ENCODE measurements at places on chromosomes 2 and 18.

DNA sequence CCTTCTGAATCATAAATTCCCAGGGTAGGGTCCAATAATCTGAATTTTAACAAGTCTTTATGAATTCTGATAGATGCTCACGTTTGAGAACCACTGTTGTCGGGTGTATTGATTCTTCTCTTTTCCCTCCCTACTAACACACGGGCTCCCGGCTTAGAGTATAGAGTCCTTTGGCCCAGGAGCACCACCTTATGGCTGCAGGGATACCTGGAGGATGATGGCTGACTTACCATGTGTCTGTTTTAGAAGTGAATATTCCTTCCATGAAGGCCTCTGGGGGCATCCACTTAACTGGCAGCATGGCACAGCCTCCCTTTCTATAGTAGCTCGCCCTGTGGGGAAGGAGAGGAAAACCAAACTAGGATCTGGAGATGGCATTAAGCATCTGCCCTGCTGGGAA lies 91.7 kb downstream of the CLIP4 start:
- DNase-seq = no peak

GRCh38 chr2:236354973-236355595 lies 90.9 kb upstream of the ASB18 start:
- DNase-seq = no peak

DNA sequence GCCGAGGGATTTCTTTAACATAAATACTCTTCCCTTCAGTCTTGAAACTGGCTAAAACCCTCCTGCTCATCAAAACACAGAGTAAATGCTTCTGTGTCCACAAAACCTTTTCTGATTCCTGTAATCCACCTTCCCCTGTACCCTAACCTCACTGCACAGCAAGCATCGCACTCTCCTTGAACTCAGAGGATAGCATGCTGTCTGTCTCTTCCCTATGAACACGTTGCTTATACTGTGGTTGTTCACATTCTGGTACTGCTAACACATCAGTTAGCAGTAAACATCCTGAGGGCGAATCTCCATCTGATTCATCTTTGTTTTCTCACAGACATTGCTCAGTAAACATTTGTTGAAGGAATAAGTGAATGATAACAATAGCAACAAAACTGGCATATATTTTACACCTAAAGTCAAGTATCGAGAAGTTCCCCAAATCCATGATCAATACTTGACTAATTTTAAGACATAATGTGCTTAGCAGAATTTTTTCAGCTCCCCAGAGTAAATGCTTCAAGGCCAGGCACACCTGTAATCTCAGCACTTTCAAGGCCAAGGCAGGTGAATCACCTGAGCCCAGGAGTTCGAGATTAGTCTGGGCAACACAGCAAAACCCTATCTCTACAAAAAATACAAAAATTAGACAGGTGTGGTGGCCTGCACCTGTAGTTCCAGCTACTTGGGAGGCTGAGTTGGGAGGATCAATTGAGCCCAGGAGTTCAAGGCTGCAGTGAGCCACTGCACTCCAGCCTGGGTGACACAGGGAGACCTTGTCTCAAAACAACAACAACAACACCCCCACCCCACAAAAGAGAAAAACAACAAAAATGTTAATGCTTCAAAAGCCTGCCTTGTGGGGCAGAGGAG lies 45.6 kb upstream of the LPIN2 start:
- DNase-seq = no peak

DNA sequence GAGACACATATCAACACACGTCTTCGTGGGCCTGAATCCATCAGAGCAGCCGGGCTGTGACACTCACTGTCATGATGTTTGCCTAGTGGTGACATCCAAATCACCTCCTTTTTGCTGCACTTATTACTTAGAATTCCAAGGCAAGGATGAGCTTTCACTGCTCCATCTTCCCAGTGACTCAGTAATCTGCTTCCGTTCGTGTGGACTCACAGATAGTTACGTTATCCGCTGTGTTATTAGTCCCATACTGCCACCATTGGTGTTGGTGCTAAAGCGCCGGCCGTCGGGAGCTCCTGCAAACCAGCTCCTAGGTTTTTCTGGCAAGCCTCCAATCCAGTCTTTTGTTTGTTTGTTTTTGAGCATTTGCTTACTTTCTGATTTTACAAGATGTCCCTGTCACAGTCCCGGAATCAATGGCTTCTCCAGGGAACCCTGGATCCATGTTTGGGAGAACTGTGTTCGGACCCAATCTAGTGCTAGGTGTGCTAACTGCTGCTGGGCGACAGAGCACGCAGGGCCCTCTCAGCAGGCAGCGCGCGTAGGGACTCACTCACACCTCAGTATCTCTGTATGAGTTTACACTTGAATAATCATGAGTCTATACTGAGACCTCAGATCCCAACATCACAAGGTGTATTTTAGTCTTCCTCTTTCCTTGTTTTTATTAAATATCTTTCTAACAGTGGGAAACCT lies 42.6 kb downstream of the HDAC4 start:
- DNase-seq = no peak

DNA sequence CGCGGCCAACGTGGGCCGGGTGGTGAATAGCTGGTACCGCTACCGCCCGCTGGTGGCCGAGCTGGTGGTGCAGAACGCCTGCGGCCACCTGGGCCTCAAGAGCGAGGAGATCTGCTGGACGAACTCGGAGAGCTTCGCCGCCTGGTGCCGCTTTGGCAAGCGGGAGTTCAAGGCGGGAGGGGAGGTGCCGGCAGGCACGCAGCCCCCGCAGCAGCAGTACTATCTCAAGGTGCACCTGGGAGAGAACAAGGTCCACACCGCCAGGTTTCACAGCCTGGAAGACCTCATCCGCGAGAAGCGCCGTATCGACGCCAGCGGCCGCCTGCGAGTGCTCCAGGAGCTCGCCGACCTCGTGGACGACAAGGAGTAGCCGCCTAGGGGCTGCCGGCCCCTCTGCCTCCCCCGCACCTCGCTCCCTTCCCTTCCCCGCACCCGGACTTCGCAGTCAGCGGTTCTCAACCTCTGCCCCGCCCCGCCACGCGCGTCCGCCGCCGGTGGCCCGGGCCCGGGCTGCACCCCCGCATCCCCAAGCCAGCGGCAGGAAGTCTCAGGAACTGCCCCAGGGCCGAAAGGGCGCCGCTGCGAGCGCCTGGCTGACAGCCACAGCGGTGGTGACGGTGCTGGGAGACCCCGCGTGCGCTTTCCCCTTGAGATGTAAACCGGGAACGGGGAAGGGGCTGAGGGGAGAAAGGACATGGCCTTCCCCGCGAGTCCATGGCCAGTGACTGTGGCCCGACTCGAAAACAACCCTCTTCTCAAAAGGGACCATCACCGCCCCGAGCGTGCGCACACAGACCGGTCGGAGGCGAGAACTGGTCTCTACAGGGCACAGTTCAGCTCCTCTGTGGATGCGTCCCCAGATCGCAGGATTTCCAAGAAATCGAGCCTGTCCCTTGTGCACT lies 2.2 kb downstream of the LRATD1 start:
- no peak for DNase-seq

DNA sequence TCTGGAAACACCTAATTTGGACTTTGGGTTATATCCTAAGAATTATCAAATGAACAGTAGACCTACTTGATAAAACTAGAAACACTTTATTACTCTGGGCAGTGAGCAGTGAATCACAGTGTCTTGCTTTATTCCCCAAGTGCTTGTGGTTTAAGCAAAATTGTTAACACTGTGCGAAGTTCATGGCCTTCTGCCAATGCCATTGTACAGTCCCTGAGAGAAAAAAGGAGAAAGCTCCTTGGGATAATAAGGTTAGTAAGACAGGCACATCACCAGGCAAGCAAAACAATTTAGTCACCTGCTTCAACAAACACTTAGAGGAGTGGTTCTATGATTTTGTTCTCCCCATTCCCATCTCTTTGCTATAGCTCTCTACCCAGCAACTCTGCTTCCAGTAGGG lies 39.8 kb downstream of the ADCYAP1 start:
- DNase-seq = no peak

DNA sequence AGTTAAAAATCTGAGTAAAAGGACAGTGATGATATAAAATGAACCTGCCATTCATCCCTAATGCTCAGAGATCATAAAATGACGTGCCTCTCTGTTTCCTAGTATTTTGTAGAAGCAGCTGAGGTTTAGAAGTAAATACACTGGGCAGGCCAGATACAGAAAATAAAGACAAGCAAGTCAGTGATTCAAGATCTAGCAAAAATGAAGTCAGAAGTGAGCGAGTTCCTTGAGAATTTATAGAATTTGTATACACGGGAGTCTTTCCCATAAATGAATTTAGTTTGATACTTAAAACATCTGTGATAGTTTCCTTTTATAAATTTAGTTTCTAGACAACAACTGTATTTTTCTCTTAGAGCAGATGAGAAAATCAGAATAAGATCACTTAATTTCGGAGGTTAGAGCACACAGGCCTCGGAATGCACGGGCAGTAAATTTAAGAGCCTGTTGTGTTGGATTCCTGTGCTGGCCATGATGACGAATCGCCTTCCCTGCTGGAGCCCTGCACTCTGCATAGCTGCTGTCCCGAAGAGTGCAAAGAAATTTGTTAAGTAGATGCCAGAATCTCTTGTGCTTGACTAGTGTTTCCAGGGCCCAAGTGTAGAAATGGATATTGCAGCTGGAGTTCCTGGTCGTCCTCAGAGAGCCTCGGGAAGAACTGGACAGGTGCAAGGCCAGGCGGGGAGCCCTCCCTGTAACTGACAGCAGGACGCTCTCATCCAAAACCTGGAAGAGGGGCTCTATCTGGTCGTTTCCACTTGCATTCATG lies 83.7 kb upstream of the RBM44 start:
- DNase-seq = no peak

DNA sequence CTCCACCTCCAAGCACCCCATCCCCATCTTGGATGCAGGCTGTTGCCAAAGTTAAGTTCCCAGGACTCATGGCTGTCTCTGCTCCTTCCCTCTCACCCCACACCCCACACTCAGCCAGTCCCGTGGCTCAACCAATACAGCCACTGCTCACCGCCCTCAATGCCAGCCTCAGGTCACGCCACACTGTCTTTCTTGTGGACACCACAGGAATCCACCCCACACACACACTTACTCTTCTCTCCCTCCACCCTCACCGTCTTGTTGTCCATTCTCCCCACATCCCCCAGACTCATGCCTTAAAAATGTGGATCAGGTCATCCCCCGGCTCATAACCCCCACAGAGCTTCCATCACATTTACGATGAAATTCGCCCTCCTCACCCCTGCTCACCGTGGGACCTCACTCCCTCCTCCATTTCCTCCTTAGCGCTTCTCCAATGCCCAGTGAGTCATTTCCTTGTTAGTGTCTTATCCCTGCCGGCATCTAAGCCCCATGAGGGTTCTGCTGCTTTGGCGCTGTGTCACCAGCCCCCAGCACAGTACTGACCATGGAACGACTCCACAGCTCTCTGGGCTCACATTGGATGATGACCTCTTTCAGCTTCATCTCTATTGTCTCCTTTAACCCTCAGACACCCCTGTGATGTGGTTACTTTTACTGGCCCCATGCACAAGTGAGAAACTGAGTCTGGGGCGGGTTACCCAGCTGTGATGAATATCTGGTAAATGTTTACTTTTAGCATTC lies 13.8 kb downstream of the MLPH start:
- DNase-seq = peak; percentile 99

DNA sequence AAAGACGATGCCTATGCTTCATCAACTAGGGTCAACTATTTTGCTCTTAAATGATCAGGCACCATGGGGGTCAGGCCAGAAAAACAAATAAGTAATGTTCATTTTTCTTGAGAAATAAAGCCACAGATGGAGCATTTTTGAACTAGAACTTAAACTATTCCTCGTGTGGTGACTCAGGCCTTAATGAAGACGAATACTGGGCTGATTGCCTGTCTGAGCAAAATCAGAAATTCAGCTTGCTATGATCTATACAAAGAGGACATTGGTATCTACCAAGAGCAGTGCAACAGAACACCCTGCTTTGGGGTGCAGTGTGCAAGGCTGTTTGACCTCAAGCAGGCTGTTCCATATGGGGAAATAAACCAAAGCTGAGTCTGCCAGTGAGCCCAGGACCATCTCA lies 176.0 kb downstream of the NRP2 start:
- DNase-seq = no peak

DNA sequence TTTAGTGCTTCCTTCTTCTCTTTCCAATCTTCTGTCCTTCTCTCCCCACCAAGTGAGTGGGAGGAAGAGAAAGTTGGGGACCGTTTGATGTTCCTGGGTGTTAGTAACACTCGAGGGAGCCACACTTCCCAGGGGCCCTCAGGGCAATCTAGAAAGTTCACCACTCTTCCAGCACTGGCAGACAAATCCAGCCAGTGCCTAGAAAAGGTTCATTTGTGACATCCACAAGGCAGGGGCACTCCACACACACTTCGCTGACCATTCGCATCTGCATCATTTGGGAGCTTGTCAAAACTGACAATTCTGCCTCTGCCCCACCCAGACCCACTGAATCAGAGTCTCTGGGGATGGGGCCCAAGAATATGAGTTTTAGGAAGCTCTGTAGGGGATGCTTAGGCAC lies 86.8 kb upstream of the ST3GAL5 start:
- DNase-seq = no peak

GRCh38 chr18:21047126-21047525 lies 64.5 kb downstream of the ROCK1 start:
- no peak for DNase-seq

DNA sequence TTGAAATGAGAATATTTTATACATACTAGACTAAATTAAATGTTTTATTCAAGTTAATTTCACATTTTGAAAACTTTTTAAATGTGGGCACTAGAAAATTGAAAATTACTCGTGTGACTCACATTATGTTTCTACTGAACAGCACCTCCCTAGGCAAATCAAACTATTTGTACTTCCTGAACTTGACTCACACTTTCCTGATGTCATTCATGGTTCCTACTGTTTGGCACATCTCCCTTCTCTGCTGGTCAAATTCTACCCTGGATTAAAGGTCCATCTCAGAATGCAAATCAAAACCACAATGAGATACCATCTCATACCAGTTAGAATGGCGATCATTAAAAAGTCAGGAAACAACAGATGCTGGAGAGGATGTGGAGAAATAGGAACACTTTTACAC lies 16.7 kb downstream of the LHCGR start:
- no peak for DNase-seq

- no peak for DNase-seq
Observed at GRCh38 chr2:184004948-184005672, 593.2 kb upstream of the ZNF804A start.

DNA sequence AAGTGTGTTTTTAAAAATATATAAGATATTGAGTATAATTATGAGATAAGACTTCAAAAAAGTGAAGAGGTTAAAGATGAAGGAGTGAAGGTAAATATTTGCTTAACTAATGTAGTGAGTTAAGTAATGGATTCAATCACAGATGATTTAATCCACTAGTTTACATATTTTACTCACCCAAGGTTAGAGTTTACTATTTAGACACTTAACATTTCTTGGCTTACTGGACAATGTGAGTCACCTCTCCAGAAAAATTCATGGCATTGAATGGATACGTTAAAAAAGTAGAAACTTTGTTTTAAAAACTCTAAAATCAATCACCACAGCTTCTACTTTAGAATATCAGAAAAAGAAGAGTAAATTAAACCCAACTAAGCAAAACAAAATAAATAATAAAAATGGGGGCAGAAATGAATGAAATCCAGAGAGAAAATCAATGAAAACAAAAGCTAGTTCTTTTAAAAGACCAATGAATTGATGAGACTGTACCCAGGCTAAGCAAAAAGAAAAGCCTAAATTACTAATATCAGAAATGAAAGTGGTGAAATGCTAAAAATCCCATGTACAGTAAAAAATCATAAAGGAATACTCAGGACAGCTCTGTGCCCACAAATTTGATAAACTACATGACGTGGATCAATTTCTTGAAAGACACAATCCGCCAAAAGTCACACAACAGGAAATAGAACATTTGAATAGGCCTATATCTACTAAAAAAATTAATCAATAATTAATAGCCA lies 1.9 kb upstream of the HMSD start:
- no peak for DNase-seq

- DNase-seq = no peak
Observed at GRCh38 chr2:98623657-98624056, 15.3 kb downstream of the UNC50 start.
